ENCODE measurements at places on chromosomes 5 and 9. TPM values are rescaled to one million over a fixed set of nuclear protein-coding genes. Genes with fewer than 3 reads are reported as not detected.
A peak's percentile ranks its signal among the peaks of the same experiment; 100 is the strongest.

MARVELD2 gene
- polyA plus RNA-seq: 2.9 TPM

GRCh38 chr9:113636165-113636564, 172.6 kb downstream of the RGS3 start:
- no peak for DNase-seq

DNA sequence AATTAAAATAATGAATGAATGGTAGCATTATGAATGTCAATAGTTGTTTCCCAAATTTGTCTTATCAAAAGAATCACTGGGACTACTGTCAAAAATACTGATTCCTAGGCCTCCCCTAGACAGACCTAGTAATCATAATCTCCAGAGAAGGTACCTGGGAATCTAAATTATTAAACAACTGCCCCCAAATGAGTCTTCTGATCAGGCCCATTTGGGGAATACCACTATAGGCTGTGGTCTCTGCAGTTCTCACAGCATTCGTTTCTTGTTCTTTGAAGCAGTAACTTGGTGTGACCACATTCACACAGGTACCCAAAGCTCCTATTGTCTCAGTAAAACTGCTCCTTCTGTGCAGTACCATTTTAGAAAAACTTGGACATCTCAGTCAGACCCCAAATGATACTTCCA, 230.9 kb downstream of the PIK3R1 start:
- no peak for DNase-seq

EIF4E1B gene
- polyA plus RNA-seq: not detected

GRCh38 chr9:90552317-90552716, 90.3 kb downstream of the DIRAS2 start:
- DNase-seq: no peak

GRCh38 chr5:26761045-26761444, 277.3 kb downstream of the CDH9 start:
- DNase-seq: no peak

PKD2L2 gene
- polyA plus RNA-seq: not detected

GPR150 gene
- not detected for polyA plus RNA-seq

DNA sequence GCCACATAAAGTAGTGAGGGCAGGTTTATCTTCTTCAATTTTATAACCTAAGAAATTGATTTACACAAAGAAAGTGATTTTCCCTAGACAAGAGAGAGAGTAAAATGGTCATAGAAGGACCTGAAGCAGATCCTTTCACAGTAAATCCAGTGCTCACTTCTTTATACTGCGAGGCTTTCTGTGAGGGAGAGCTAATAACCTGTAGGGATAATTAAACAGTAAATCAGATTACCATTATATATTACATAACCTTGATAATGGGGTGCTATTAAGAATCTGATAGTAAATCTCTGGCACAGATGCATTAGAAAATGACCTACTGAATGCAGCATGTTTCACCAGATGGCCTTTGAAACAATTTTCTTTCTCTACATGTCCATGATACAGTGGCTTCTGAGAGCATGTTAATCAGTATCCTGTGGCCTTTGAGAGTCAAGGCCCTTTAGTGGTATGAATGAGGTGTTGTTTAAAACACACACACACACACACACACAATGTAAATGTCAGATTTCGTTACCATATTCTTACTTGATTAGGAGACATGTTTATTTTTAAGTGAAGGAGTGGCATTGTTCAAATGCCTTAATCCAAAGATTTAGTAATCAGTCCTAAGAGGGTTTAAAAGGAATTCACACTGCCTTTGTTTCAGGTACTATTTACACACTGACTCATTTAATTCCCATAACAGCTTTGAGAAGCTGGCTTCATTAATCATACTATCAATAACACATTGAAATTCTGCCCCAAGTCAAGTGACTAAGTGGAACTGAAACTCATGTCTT, 124.7 kb downstream of the ALDH1A1 start:
- peak; percentile 44 for DNase-seq

SPATA31D4 gene
- polyA plus RNA-seq: not detected

GRCh38 chr9:18909140-18910018, 123.6 kb downstream of the SAXO1 start:
- no peak for DNase-seq

RLN2 gene
- 0.38 TPM for polyA plus RNA-seq

- peak; percentile 62 for DNase-seq
Measured at GRCh38 chr5:138641547-138642298, 66.5 kb upstream of the HSPA9 start.

GRCh38 chr9:99176527-99177013, 45.2 kb downstream of the ALG2 start:
- no peak for DNase-seq

GRCh38 chr5:171978519-171978918, 27.9 kb downstream of the FBXW11 start:
- no peak for DNase-seq

- DNase-seq: no peak
Measured at GRCh38 chr5:6338135-6338534, 40.2 kb downstream of the MED10 start.

DNA sequence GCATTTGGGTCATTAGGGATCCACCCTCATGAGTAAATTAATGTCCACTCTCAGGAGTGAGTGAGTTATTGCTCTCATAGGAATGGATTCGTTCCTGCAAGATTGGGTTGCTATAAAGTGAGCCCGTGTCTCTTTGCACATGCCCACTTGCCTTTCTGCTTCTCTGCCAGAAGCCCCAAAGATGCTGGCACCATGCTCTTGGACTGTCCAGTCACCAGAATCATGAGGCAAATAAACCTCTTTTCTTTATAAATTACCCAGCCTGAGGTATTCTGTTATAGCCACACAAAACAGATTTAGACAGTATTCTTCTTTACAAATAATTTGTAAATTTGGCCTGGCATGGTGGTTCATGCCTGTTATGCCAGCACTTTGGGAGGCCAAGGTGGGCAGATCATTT, 24.6 kb downstream of the CDC26 start:
- DNase-seq: no peak

RAB3C gene
- not detected for polyA plus RNA-seq
